GOT3 (cell line): ENCODE measurements at places on chromosomes 7 and 10.

DNA sequence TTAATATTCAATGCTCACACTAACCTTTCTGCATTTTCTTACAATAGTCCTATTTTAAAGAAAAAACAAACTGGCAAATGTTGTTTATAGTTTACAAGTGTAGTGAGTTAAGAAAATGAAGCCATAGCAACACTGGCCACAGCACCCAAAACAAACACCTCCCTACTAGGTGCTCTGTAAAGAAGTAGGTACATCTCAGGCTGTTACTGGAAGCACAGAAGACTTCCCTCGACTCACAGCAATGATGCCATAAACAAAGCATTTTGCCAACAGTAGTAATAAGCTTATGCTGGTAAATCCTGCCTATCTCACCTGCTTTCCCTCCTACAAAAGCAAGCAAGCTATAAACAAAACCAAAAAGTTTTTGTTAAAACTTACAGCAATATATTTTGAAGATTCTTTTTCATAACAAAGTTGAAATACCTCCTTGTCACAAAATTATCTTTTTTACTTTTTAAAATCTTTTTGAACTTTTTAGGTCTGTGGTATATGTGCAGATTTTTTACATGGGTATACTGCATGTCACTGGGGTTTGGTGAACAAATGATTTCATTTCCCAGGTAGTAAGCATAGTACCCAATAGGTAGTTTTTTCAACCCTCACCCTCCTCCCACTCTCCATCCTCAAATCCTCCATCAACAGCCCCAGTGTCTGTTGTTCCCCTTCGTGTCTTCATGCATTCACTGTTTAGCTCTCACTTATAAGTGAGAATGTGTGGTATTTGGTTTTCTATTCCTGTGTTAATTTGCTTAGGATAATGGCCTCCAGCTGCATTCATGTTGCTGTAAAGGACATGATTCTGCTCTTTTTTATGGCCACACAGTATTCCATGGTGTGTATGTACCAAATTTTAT, 28.4 kb downstream of the COA1 start:
- DNase-seq = no peak

GRCh38 chr10:132560241-132560731, 22.7 kb downstream of the INPP5A start:
- no peak for DNase-seq

DNA sequence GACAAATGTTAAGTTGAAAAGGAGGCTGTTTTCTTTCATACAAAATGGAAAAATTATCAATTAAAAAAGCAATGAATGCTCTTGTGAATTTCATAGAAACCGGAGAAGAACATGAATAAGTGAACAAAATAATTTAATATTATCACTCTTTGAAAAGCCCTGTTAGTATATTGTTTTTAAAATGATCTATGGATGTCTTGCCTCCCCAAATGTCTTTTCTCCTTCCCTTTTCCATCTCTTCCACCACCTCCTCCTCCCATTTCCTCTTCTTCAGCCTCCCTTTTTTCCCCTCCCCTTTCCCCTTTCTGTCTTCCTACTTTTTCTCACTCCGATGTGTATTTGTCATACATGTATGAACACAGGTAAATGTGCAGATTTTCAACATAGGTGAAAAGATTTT, 234.7 kb downstream of the MALRD1 start:
- no peak for DNase-seq

DNA sequence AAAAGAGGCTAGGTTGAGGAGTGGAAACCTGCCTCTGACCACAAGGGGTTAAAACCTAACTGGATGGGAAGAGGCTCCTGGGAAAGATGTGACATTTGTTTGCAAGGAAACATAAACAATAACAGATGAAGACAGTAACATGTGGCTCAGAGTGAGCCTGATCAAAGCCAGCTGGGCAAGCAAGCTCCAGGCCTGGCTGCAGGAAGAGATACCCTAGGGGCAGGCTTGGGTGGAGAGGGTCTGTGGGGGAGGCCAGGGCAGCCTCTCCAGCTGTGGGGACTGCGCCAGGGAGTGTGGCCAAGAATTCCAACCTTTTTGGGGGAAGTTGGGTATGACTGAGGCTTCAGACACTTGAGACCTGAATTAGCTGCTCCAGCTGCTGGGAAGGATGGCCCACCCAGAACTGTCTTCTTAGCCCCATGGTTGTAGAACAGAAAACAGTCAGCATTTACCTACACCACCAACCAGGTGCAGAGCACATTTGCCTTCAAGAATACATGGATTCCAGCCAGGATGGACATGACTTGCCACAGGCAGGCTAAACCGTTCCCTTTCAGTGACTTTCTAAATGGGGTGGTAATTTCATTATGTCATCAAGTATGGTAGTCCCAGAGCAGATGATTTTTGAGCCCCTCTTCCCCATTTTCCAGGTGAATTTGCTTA, 10.4 kb upstream of the FAM170B start:
- DNase-seq = no peak

DNA sequence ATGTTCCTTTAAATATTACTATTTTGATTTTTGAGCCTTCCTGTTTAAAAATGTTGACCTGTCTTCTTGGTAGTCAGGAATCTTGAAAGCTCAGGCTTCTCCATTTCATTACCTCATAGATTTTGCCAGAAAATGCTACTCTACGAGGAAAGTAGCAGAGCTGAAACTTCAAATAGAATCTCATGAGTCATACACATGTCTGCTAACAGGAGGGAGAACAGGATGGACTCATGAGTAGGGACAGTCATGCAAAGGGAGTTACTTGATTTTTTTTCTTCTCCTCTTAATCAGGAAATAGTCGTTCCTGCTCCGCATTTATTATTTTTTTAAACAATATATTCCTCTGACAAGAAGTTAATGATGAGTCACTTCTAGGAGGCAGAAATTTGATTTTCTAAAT, 37.0 kb upstream of the MINDY3 start:
- no peak for DNase-seq

DNA sequence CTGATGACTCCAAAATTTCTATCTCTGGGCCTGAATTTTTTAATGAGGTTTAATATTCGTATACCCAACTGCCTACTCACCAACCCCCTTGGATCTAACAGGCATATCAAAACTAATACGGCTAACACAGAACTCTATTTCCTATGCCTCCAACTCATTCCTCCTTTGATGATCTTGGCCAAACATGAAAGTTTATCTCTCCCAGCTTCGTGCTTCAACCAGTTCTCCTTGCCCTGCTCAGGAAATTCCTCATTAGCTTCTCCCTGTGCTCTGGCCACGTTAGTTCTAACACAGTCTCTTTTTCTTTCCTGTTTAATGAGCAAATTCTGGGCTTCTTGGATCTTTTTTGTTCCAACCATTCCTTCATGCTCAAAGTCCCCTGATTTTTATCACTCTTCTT, 138.9 kb upstream of the PTN start:
- no peak for DNase-seq

DNA sequence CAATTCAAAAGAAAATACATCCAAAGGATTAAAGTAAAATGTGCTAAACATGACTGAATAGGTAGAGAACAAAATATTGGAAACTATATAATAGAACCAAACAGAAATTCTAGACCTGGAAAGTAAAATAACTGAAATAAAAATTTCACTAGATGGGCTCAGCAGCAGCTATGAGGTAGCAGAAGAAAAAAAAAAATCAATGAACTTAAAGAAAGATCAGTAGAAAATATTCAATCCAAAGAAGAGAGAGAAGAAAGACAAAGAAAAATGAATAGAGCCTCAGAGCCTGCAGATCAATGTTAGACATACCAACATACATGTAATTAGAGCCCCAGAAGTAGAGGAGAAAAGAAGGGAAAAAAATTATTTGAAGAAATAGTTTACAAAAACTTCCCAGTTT, 129.6 kb upstream of the RNF32 start:
- DNase-seq = no peak

GRCh38 chr10:113139699-113140098, 189.7 kb downstream of the TCF7L2 start:
- DNase-seq = no peak

DNA sequence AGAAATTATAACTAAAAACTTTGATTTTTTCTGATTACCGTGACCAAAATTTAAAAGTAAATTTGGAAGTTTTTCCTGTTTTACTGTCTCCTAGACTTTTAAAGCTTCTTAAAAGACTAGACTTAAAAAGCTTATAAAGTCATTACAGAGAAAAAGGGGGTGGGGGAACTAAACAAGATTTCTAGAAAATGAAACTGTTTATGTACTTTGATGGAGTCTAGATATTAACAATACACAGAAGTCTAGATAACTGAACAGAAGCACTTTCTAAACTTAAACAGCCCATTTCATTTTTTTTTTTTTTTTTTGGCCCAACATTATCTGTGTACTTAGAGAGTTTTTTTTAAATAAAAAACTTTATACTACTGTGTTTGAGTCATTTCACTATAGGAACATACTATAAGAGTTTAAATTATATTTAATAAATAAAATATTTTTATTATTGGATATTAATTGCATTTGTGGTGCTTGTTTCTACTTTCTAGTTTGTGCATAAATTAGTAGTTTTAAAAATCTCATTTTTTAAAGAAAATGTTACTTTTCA, 98.5 kb downstream of the PHTF2 start:
- no peak for DNase-seq
